Fibroblast of skin of right biceps (primary cell): ENCODE measurements at places on chromosomes 7 and 10.

DNA sequence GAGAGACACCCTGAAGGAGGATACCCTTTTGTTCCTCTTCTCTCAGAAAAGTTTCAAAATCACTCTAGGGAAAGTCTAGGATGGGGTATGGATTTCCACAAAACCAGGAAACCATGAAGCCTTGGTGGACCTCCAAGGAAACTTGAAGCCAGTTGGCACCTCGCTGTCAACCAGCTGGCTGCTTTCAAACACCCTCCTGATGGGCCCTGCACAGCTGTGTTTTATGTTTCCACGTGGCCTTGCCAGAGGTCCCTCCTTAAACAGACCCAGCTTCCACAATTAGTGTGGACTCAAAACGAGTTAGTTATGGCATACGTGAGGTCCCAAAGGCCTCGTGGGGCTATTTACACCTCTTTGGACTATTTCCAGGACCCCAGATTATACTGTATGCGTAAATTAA lies 5.9 kb downstream of the PPP1R3A start:
- no peak for DNase-seq

DNA sequence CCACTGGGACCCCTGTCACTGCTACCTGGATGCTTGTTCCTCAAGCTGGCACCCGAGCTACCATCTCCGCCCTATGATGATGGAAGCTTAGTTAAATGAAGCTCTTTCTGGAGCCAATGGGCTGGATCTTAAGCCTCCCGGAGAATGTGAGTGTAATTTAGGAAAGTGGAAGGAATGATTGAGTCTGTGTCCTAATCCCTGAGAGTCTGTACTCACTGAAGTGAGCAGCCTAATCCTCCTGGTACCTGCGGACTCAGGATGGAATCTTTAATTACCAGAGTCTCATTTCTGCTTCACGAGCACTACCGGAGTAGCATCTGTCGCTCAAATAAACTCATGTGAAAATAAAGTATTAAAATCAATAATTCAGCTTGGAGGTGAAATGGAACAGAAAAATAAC lies 255.5 kb downstream of the WDR37 start:
- no peak for DNase-seq

- peak; percentile 3 for DNase-seq
Measured at GRCh38 chr7:158672975-158673374, 31.6 kb downstream of the NCAPG2 start.

DNA sequence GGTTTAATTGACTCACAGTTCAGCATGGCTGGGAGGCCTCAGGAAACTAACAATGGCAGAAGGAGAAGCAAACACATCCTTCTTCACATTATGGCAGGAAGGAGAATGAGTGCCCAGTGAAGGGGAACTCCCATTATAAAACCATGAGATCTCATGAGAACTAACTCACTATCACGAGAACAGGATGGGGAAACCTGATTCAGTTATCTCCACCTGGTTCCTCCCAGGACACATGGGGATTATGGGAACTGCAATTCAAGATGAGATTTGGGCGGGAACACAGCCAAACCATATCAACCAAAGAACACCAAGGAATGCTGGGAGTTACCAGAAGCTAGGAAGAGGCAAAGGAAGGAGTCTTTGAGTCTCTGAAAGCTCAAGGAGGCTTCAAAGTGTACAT lies 94.3 kb downstream of the IPMK start:
- DNase-seq: no peak

- DNase-seq: no peak
Measured at GRCh38 chr10:132131581-132132420, 54.9 kb upstream of the DPYSL4 start.
